ENCODE measurements at places on chromosomes 4 and X. TPM values are rescaled to one million over a fixed set of nuclear protein-coding genes. Genes with fewer than 3 reads are reported as not detected.

The EBP gene
- total RNA-seq = 344 TPM

The AMTN gene
- total RNA-seq = not detected

The ARMCX5 gene
- total RNA-seq = 4.2 TPM

The TSC22D3 gene
- 54.8 TPM for total RNA-seq

The SETD7 gene
- total RNA-seq = 7.2 TPM

The PABPC1L2A gene
- total RNA-seq = not detected

The IL2RG gene
- 348 TPM for total RNA-seq

Data from activated CD8-positive, alpha-beta T cell treated with anti-CD3 and anti-CD28 coated beads, Interleukin-2, amount 10 ng/mL, durations not matched to agents 7 days and 5 days (primary cell).